HuH-7.5 (cell line): ENCODE measurements at places on chromosomes 2 and 18.

- no peak for DNase-seq
These were observed 123.2 kb downstream of the SMAD7 start for GRCh38 chr18:48827291-48828193.

GRCh38 chr18:40534723-40535122, 1420.3 kb upstream of the PIK3C3 start:
- no peak for DNase-seq

DNA sequence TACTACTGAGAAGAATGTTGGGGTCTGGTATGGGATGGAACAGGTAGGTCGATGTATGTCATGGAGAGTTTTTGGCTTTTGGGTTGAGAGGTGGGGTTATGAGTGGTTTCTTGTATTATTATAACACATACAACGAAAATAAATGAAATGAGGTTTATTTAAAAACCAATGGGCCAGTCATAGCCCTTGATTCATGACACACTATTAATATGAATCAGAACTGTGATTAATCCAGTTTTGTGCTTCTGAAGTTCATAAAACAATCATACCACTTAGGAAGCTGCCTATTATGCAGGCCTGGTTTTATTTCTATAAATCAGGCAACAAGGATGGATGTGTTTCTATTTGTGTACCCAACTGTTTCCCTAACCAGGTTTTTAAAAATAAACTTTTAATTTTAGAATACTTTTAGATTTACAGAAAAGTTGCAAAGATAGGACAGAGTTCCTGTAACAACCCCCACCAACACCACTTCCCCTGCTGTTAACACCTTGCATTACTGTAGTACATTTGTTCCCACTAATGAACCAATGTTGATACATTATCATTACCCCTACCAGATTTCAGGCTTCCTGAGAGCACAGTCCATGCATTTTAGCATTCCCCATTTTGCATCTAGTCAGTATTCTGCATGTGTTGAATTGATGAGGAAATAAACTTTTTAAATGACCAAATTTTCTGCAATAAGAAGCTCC, 37.5 kb upstream of the NCOA1 start:
- no peak for DNase-seq

DNA sequence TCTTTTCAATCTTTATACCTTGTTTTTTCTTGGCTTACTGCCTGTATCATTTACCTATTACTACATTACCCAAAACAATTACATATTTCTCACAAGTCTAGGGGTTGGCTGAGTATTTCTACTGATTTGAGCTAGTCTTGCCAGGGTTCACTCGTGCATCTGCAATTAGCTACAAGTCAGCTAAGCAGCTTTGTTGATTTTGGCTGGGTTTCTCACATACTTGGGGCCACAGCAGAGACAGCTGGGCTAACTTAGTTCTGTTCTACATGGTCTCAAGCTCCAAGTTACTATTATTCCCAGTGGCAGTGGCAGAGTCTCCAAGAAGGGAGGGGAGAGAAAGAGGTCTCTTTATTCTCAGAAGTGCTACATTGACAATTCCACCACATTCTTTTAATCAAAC, 54.7 kb upstream of the SP5 start:
- no peak for DNase-seq

- DNase-seq: no peak
These were observed 2.6 kb upstream of the PTPN2 start for GRCh38 chr18:12886498-12887126.

GRCh38 chr18:37428288-37428974, 137.2 kb downstream of the CELF4 start:
- DNase-seq: no peak
